Retinal pigment epithelial cell (primary cell): ENCODE measurements at places on chromosomes 5 and 9.

DNA sequence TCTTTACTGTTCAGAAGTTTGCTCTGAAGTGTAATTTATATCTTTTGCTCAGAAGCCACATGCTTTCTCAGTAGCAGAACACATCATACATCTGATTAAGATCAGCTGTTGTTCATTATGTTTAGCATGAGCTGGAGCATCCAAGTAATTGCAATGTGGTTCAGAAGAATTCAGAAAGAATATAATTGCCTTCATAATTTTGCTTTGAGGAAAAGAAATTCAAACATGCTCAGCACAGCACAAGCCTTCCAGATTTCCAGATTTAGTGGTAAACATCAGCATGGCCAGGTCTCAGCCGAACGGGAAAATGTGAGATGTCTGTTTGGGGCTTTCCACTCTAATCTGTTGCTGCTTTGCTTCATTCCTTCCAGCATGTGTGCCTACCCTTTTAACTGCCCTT, 65.9 kb downstream of the ITGA1 start:
- DNase-seq: no peak

GRCh38 chr9:31519011-31519410, 865.4 kb upstream of the ACO1 start:
- no peak for DNase-seq

- DNase-seq: no peak
Observed at GRCh38 chr9:135344523-135344901, 135.1 kb upstream of the PPP1R26 start.

GRCh38 chr5:73859696-73860095, 233.7 kb downstream of the ARHGEF28 start:
- DNase-seq: no peak

- no peak for DNase-seq
Observed at GRCh38 chr5:142621227-142621626, 64.7 kb downstream of the FGF1 start.

- DNase-seq: no peak
Observed at GRCh38 chr9:137391411-137391754, 31.6 kb downstream of the EXD3 start.

DNA sequence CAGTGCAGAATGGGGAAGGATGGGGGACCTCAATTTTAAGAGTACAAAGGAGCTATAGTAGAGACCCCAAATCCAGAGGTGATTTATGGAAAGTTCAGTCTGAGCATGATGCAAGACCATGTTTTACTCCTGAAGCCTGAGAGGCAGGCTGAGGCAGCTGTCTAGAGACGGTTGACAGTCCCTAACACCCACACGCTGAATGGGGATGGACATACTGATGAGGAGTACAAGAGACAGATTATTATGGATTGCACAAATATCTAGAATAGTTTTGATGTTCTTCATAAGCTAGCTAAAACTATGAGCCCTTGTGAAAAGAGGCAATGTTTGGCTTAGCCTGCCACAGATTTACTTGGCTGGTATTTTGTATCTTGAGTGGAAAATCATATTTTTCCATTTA, 64.5 kb downstream of the PRR16 start:
- no peak for DNase-seq

DNA sequence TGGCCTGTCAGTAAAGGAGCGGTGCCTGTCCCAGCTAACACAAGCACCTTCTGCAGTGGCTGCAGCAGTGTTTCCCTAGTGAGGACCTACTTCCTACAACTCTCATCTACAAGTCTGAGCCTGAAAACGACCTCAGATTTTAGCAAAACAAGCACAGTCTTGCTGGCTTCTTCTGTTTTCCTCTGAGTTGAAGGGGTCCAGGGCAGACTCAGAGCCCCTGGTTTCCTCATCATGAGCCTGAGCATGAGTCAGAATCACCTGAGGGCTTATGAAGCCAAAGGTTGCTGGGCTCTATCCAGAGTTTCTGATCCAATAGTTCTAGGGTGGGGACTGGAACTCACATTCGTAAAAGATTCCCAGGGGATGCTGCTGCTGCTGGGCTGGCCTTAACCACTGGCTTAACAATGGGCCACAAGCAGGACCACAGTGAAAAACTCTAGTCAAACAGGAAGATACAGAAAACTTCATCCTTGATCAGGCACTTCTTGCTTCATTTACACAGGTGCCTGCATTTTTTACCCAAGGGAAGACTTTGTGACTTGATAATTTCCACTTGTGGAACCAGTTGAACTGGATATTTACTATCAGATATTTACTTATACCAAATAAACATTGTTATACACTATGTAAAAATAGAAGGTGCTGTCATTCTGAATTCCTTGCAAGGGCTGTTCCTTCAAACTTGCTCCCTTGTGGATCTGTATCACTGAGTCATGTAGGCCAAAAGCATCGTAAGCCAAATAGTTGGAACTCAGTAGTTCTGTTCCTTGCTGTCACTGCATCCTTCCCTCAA, 4.3 kb upstream of the ACER2 start:
- no peak for DNase-seq

DNA sequence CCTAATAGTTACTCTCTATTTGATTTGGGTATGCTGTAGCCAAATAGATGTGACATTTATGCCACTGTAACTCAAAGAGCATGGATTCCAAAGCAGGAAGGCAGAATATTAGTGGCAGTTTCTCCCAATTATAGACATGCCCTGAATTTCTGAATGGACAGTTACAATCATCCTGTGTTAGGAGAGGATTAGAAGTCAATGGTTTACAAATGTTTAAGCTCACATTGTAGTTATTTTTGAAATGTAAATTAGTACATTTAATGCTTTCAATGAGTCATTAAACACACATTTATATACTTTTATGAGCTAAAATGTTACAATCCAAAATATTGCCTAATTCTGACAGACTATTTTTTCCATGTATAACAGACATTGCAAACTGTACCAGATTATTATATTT, 62.3 kb upstream of the CDH18 start:
- DNase-seq: no peak

GRCh38 chr9:98572054-98572627, 136.6 kb downstream of the GABBR2 start:
- no peak for DNase-seq

DNA sequence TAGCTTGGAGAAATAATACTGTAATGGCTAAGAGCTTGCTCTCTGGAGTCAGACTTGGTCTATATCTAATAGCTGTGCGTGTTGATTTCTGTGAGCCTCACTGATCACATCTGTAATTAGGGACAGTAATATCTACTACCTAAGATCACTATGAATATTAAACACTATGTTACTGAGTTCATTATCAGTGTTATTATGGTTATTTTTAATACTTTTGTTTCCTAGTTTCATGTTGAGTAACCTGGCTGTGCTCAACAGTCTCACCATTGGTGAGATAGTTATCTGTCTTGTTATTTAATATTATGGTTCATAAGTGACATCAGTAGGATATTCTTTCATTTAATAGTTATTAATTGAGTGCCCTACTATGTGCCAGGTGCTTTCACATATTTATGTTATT, 22.4 kb upstream of the CAVIN4 start:
- no peak for DNase-seq

GRCh38 chr9:72863456-72864094, 89.3 kb downstream of the ALDH1A1 start:
- DNase-seq: no peak

GRCh38 chr9:79471580-79472543, 99.9 kb upstream of the TLE4 start:
- DNase-seq: no peak

DNA sequence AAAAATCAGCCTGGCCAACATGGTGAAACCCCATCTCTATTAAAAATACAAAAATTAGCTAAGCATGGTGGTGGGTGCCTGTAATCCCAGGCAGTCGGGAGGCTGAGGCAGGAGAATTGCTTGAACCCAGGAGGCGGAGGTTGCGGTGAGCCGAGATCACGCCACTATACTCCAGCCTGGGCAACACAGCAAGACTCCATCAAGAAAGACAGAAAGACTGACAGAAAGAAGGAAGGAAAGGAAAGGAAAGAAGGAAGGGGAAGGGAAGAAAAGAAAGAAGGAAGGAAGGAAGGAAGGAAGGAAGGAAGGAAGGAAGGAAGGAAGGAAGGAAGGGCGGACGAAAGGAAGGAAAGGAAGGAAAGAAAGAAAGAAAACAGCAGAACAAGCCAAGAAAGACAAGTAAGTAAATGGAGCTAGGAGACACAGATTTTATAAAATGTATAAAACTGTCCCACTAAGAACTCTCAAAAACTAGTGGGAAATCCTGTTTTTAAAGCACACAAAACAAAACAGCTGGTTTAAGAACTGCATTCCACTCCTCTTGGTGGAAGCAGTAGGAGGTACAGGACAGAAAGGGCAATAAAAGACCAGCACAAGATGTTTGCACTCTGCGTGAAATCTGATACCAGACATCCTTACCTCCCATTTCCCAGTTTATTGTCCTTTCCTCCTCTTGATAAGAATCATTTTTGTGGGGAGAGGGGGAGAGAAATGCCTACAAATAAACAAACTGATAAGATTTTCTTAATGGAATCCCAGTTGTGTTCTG, 46.7 kb downstream of the MYO10 start:
- DNase-seq: no peak
